ENCODE measurements at places on chromosomes 1 and 21.

- DNase-seq, result no peak
Observed at GRCh38 chr1:41673378-41673777, 188.9 kb upstream of the EDN2 start.

DNA sequence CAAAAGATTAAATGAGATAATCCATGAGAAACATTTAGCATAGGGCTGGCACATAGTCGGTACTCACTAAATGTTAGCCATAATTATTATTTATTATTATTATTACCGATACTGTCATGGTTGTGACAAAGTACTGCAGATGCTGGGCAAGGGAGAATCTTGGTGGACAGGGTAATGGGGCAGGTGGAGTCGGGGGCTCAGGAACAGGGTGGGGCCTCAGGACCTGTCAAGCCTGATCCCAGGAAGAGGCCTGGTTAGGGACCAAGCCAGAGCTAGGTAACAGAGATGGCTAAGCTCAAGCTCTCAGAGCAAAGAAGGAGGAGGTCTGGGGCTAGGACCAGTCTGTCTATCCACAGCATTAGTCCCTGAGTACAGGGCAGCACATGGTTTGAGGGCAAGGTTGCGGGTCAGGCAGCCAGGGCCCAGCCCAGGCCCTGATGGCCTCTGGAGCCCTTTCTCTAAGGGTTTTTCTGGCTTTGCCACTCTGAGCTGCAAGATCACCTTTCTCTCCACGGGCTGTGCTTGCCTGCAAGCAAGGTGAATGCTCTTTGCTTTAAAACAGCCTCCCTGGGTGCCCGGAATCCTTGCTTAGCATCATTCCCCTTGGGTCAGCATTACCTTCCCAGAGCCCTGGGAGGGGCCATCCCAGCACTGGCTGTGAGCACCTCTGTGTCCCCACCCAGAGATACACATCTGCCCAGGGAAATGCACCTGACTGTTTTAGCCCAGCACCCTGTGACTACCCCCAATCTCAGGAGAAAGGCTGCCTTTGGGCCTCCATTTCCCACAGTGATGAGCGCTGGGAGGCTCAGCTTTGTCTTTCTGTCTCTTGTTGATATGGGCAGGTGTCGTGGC is 572.0 kb downstream of the PTPRU start:
- no peak for DNase-seq

- DNase-seq, result no peak
Observed at GRCh38 chr1:83960669-83961277, 38.2 kb downstream of the TTLL7 start.

- DNase-seq, result no peak
Observed at GRCh38 chr1:16018308-16018707, 465 bp upstream of the HSPB7 start.

DNA sequence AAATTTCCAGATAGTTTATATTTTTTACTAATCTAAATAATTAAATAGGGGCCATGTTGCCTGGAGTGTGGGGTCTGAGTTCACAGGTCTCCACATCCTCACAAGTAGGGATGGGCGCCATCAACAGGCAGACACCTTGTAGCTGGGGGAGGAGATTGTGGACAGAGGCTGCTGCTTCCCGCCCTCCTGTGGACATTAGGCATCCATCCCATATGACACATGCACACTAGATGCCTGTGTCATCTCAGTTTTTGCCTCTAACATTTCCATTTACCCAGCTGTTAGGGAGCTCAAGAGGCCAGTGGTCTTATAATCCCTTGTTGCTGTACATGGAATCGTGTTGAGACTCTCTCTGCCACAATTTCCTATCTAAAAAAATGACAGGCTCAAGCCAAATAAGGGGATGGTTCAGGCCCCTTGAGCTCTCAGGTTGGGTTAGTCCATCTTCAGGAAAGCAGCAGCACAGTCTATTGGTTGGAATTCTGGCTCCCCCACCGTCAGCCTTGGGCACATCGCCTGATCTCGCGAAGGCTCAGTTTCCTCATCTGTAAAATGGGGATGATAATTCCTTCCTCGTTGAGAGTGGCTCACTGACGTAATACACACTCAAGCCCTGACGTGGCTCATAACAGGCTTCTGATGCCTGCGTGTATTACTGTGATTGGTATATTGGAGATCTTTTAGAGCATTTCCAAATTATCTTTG is 13.6 kb downstream of the LHX4 start:
- DNase-seq, result no peak

- no peak for DNase-seq
Observed at GRCh38 chr1:211947396-211948295, 87.7 kb downstream of the INTS7 start.

- no peak for DNase-seq
Observed at GRCh38 chr1:10986525-10986890, 25.9 kb upstream of the TARDBP start.

- DNase-seq, result no peak
Observed at GRCh38 chr1:7229186-7229585, 443.9 kb downstream of the CAMTA1 start.

- DNase-seq, result no peak
Observed at GRCh38 chr1:119361620-119362344, 6.8 kb upstream of the HAO2 start.

- no peak for DNase-seq
Observed at GRCh38 chr1:213786683-213787082, 201.1 kb upstream of the PROX1 start.

- DNase-seq, result no peak
Observed at GRCh38 chr21:45324489-45325205, 37.0 kb upstream of the POFUT2 start.

DNA sequence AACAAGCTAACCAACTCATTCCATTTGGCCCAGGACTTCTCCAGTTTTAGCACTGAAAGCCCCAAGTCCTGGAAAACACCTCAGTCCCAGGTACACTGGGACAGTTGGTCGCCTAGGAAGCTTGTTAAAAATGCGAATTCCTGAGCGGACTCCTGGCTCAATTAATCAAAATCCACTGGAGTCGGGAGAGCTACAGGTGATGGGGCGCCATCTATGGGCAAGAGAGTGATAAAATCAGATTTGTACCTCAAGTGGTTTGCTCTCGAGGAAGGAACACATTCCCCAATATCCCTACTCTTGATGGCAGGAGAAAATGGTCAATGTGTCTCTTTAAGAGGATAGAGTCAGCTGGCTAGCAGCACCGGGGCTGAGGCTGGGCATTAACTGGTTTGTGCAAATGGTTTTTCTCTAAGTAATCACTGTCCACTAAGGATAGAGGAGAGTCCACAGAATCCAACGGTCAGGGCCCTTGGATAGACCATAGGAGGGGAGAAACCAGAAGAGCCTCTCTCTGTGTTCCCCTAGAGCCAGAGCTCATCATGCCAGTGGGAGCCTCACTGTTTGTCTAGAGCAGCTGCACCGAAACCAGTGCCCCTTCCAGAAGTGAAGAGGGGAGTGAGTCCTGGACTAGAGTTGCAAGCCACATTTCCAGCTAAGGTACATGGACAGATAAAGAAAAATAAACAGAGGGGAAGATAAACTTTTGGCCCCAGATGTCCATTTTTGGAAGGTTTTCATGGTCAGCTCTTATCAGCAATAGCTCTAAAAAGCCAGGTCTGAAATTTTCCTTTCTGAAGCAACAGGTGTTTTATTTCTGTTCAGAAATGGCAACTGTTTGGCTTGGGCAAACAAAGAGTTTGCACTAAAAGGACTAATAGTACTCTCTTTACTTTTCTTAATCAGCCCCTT is 148.5 kb downstream of the TENT5C start:
- DNase-seq, result peak; percentile 6

- DNase-seq, result no peak
Observed at GRCh38 chr1:168261390-168261789, 19.3 kb upstream of the TBX19 start.

GRCh38 chr1:33972676-33973395 is 109.0 kb downstream of the HMGB4 start:
- no peak for DNase-seq

DNA sequence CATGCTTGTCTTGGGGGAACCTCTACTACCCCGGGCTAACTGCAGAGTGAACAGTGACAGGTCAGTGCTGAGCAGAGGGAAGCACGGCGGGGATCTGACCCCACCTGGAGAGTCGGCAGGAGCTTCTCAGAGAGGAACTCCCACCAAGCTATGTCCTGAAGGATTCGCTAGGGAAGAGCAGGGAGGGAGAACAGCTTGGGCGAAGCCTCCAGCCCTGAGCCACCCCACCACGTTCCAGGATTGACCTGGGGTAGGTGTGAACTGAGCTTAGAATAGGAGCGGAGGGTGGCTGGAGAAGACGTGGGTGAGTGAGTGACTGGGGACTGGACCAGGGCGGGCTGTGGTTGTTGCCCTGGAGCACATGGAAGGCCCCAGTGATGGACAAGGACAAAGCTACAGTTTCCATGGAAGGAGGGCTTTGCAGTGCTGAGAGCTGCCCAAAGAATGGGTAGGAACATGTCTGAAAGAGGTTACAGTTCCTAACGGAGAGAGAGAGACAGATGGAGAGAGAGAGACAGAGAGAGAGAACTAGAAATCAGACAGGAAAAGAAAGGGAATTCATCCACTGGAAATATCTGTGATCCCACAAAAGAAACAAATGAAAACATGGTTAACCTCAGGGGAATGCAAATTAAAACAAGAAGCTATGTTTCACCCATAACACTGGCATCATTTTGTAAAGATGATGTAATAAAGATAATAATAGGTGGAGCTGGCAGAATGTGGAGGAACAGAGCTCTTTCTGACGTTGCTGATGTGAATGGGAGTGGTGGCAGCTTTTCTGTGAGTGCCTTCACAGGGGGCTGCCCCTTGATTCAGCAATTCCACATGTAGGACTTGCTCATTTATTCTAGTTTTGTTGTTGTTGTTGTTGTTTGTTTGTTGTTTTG is 17.2 kb downstream of the BSND start:
- no peak for DNase-seq

DNA sequence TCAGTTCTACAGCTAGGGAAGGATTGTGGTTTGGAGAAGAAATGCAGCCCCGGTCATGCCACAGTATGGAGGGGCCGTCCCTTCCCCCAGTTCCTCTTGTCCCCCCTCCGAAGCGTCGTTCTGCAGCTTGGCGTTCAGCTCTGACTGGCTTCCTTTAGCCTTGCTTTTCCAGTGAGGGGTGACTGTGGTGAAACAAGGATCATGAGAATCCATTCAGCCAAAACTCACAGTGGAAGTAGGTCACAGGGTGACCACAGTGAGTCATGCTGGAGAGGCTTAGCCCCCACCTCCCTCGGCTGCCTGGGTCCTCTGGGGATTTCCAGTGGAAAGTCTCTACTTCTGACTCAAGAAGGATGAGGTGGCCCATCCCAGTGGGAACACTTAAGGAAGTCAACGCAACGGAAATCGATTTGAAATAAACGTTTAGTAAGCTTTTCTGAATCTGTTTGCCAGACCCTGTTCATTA is 37.3 kb upstream of the COL6A2 start:
- DNase-seq, result no peak

DNA sequence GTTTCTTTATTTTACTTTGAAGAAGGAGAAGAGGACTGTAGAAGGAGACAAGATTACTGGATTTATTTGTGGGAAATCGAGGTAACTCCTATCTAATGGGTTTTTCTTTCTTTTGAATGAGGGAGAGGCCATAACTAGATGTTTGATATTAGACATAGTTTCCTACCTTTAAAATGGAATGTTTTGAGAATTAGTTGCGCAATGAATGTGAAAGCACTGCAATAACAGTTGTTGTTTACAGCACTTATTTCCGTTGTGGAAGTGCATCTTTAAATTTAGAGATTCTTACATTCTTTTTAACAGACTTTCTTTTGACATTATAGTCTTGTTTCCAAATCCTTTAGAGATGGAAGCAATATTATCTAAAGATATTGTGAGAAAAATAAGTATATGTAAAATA is 229.0 kb downstream of the SRGAP2C start:
- DNase-seq, result no peak

GRCh38 chr1:6101826-6102531 is 56.3 kb downstream of the KCNAB2 start:
- DNase-seq, result no peak

DNA sequence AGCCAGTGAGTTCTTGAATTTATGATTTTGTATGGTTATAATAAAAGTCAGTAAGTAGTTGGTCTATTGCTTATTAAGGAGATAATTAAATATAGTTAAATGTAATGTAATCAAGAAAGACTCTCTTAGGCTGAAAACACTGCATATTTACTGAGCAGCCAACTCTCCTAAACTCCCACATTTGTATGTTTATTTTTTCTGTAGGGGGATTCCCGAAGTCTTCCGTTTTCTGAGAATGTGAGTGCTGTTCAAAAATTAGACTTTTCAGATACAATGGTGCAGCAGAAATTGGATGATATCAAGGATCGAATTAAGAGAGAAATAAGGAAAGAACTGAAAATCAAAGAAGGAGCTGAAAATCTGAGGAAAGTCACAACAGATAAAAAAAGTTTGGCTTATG is 56.7 kb downstream of the PKN2 start:
- no peak for DNase-seq

GRCh38 chr1:78147031-78147430 is 101.3 kb downstream of the GIPC2 start:
- no peak for DNase-seq

DNA sequence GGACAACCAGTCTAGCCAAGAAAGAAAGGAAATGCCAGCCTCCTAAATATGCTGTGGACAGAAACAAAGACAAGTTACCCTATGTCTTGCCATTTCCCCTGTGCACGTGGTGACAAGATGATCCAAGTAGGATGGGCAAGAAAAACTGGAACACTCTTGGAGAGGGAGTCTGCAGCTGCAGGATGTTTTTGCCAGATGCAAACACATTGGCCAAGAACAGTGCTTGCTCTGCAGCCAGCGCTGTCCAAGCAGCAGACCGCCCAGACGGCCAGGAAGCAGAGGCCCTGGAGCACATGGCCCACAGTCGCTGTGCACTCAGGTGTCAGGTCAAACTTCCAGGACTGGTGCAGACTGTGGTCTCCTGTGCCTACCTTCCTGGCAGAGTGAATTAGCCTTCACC is 189.3 kb downstream of the SLC35F3 start:
- DNase-seq, result no peak

DNA sequence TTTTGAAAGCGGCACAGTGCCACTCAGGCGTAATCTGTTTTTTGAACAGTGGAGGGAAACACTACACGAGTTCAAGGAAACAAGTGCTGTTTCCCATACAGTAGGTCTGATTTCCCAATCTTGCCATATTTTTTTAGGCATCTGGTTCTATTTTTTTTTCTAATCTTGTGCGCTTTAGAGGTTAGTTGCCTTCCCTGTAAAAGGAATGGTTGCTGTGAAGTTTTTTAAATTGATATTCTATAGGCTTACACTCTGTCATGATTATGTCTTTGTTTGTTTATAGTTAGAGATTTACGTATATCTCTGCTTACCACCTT is 1.2 kb downstream of the NASP start:
- DNase-seq, result no peak

GRCh38 chr1:47725511-47725991 is 271.6 kb downstream of the TRABD2B start:
- DNase-seq, result no peak
